Breast epithelium (tissue), 4 donors: ENCODE measurements at places on chromosomes 2 and 18.

GRCh38 chr2:211347328-211347727 lies 790.9 kb downstream of the CPS1 start:
- DNase-seq = no peak

DNA sequence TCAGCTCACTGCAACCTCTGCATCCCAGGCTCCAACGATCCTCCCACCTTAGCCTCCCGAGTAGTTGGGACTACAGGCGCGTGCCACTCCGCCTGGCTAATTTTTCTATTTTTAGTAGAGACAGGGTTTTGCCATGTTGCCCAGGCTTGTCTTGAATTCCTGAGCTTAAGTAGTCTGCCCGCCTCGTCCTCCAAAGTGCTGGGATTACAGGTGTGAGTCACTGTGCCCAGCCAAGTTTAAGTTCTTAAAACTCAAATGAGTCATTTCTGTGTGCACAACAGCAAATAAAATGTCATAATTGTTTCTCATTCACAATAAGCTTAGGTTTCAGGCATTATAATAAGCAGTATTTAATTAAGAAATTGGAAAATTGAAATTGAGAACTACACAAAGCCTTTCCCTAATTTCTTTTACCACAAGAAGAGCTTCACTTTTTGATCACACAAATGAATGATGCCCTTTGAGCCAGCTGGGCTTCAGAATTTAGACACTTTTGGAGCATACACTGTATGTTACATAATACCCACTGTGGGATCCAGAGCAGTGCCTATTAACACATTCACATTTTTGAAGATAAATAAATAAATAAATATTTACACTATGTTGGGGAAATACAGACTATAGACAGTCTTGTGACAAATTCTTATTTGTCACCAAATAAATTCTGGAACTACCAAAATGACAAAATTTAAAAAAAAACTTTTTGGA lies 8.6 kb upstream of the ME2 start:
- DNase-seq = no peak

GRCh38 chr2:85748039-85748734 lies 5.6 kb upstream of the ATOH8 start:
- DNase-seq = no peak

GRCh38 chr2:17058772-17059402 lies 393.3 kb upstream of the CYRIA start:
- DNase-seq = no peak

DNA sequence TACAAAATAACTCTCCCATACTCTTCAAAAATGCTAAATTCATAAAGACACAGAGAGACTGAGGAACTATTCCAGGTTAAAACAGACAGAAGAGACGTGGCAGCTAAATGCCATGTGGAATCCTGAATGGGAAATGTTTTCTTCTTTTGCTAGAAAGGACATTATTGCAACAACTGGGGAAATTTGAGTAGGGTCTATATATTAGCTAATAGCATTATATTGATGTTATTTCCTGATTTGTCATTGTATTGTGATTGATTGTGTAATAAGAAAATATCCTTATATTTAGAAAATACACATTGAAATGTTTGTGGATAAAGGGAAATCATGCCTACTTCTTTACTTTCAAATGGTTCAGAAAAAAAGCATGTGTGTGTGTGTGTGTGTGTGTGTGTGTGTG lies 23.4 kb downstream of the PSTPIP2 start:
- DNase-seq = no peak

DNA sequence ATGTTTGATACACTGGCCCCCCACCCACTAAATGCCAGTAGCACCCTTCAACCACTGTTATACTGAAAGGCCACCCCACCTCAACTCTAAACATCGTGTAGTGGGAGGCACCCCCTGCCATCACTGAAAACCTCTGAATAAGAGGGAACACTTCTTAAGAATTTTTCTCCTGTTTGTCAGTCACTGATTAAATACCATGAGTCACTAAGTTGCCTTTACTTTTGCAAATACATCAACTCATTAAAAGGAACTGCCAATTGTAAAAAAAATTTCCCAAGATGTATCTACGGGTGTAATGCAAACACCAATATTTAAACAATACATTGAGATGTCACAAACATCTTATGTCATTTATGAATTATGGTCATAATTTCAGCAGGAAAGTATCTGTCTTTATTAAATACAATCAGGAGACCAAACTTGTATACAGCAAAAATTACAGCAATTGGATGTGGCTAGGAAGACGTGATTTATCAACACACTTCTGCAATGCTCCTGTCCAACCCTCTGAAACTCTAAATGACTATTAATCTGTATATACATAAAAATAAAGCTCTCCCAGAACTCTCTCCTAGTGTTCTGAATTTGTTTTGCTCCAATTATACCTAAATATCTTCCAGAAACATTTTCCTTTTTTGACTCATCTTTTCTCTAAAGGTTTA lies 144.1 kb upstream of the STK17B start:
- no peak for DNase-seq

DNA sequence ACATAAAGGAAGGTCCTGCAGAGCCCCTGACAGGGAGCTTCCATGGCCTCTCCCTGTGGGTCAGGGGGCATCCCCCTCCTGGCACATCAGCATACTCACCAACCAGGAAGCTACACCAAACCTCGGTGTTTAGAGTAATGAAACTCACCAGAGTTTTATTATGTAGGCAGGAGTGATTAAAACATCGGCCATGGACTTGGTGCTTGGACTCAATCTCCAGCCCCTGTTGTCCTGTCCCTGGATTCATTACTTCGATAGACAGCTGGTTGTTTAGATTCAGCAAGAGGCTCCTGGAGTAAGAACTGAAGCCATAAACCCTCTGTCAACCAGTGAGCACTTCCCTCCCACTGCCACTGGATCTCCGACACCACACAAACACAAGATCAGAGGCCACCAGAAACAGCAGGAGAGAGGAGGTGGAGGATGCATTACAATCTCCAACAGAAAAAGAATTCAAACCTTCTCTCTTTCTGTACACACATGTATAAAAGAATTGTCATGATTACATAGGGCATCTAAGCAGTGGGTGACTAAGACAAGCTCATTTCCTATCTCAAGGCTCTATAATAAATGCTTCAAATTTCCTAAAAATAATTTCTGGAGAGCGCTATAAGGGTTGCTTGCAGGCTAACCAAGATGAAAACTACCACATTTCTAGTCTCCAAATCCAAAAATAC lies 27.2 kb downstream of the TBC1D8 start:
- DNase-seq = no peak

GRCh38 chr18:21483051-21483450 lies 117.5 kb downstream of the ESCO1 start:
- DNase-seq = no peak

DNA sequence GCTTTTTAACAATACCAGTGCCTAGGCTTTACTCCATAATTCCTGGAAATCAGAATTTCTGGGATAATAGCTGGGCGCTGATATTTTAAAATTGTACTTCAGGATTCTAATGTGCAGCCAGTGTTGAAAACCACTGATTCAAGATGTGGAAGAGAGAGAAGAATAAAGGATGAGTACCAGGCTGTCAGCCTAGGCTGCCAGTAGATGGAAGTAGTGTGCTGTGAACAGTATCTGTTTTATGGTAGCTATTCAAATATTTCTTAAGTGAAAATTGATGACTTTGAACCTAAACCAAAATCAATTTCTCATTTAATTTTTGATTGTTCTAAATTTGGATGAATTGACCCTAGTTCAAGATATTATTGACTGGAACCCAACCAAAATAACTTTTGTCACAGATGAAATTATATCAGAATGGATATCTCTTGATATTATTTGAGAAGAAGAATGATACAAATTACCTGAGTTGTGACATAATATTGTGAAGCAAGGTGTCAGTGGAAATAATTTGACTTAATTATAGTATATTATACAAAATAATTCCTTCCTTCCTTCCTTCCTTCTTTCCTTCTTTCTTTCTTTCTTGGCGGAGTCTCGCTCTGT lies 88.0 kb downstream of the COMMD1 start:
- DNase-seq = no peak

- DNase-seq = peak; percentile 6
These were observed 127.5 kb downstream of the NFATC1 start for GRCh38 chr18:79523206-79523735.

- no peak for DNase-seq
These were observed 182.8 kb downstream of the MGAT5 start for GRCh38 chr2:134436706-134437105.

DNA sequence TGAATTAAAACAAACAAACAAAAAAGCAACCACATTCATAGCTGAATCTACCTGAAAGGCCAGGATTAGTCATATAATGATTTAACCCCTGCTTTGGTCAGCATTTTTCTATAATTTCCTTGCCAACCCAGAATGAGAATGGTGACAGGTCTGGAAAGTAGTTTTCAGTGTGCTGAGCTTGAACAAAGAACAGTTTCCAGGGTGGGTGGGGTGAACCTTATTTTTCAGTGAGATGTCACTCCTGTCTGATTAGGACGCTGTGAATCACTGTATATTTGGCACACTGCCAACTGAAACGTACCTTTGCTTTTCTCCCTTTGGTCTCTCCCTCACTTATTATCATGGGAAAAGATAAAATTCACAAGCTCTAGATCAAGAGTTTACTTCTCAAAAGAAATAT lies 35.0 kb upstream of the DSC1 start:
- no peak for DNase-seq

DNA sequence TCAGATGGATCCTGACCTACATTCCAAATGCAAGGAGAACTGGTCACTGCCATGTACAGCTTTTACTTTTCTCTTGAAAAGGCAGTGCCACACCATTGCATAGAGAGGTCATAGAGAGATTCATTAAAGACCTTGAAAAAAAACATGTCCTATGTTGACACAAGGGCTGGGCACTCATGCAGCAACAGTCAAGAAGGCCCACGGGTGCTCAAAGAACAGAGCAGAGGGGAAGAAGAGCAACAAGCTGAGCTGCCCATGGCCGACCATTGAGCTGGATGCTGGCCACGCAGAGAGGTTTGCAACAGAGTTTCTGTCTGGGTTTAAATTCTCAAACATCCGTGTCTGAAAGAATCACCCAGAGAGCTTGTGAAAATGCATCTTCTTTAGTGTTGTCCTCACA lies 99.1 kb downstream of the ADD2 start:
- DNase-seq = no peak

- no peak for DNase-seq
These were observed 150.5 kb upstream of the L3MBTL4 start for GRCh38 chr18:6564950-6565814.

GRCh38 chr2:42334220-42334619 lies 26.8 kb downstream of the COX7A2L start:
- DNase-seq = no peak

DNA sequence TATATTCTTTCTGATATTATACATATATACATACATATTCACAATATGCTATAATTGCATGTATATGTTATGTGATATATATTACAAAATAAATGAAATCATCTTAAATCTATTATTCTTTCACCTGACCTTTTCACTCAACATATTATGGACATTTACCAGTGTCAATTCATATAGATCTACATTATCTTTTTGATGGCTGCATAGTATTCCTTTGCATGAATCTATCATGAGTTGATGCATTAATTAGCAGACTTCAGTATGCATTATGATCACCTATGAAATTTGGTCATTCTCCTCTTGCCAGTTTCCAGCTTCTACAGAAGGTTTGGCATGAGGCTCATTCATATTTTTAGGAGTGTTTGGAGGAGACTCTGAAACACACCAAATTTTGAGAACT lies 23.4 kb upstream of the B4GALT6 start:
- no peak for DNase-seq

DNA sequence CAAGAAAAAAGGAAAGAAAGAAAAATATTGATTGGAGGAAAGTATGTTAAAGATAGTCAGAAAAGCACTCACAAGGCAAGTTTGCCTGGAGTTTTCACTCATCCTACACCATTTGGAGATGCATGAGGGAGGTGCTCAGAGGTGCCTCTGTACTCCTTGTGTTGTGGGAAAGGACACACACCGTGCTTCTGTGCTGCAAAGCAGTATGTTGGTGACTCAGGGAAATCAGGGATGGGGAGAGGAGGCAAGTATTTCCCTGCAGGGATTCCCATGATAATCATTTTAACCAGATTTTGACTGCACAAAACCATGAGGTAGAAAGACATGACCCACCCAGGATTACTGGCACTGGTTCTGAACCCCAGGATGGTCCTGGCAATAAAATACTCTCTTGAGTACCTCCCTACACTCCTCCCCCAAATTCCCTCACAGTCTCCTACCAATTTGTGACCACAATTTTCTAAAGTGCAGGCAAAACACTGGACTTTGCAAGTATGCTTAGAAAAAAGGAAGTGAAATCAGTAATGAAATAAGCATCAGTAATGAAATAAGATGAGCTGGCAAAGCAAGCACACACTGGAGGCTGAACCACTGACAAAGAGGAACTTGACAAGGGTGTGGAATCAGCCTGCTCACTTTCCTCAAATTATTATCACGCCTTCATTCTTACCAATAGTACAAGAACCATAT lies 155.5 kb upstream of the ACVR2A start:
- no peak for DNase-seq

GRCh38 chr2:101812226-101812625 lies 114.7 kb downstream of the MAP4K4 start:
- no peak for DNase-seq

- DNase-seq = no peak
These were observed 4.2 kb upstream of the HOXD13 start for GRCh38 chr2:176088048-176088936.

DNA sequence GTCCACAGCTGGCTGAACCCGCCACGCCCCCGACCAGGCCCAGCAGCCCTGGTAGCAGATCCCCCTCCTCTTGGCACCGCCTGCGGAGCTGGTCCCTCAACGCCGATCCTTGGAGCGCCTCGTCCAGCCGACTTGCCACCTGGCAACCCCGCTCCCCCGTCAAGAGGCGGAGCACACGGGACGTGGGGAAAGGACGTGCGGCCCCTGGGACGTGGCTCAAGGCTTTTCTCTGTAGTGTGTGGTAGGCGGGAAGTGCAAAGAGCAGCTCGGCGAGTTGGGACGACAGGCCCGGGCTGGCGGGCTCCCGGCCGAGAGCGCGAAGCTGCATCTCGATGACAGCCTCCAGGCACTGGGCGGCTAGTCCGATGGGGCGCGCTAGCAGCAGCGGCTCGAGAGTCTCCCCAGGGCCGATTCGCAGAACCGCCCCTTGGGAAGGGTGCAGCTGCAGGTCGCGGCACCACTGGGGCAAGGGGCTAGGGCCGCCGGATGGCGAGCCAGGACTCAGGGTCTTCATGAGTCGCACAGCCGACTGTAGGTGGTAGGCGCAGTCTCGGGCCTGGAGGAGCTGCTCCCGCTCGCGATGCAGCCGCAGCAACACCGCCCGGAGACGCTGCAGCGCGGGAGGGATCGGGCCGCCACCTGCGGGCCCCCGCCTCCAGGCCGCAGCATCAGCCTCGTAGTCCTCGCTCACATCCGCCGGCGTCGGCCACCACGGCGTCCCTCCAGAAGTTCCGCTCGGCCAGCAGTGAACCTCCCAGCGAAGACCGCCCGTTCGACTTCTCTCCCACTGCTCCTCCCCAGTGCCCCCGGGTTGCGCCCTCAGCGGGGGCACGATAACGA lies 617 bp downstream of the CCDC142 start:
- DNase-seq = no peak

DNA sequence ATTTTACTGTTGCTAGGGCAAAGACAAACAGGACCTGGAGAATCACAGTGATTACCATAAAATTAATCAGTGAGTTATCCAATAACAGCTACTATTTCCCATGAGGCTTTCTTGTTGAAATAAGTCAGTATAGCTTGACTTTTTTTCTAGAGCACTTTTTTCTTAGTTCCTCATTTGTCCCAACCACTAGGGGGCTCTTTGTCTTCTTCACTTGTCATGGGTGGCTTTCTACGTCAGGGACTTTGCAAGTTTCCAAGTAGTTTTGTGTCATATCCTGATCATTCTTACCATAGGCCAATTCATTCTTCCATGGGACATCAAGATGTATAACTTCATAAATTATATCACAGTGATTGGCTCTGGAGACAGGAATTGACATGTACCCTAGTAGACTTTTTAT lies 1019.6 kb upstream of the PIK3C3 start:
- DNase-seq = no peak
